ENCODE measurements at places on chromosomes 5 and 9.
A peak's percentile ranks its signal among the peaks of the same experiment; 100 is the strongest.

GRCh38 chr9:124284940-124285441 is 27.2 kb downstream of the NEK6 start:
- no peak for DNase-seq

- no peak for DNase-seq
Measured at GRCh38 chr5:69217151-69217511, 17.6 kb upstream of the CDK7 start.

- DNase-seq: no peak
Measured at GRCh38 chr5:133906303-133906702, 62.1 kb downstream of the C5orf15 start.

DNA sequence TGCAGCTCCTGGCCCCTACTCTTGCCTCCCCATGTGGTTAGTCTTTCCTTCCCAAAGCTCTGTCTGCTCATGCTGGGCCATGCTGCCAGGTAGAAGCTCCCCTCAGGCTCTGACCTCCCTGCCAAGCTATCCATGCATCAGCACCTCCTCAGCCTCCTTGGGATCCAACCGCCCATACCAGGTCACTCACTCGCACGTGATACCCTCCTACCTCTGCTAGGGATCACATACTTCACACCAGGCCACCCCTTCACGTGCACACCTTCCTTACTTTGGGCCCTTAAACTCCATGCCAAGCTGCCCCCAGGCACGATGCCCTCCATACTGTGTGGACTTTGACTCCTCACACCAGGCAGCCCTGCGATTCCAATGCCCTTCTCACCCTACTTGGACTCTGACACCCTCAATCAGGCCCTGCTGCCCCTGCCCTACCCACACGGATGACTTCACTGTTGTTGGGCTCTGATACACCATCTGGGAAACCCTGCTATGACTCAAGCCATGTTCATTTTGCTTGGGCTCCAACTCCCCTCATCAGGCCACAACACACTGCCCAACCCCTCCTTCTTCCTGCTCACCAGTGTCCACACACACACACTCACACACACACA is 34.1 kb downstream of the ZNF483 start:
- no peak for DNase-seq

DNA sequence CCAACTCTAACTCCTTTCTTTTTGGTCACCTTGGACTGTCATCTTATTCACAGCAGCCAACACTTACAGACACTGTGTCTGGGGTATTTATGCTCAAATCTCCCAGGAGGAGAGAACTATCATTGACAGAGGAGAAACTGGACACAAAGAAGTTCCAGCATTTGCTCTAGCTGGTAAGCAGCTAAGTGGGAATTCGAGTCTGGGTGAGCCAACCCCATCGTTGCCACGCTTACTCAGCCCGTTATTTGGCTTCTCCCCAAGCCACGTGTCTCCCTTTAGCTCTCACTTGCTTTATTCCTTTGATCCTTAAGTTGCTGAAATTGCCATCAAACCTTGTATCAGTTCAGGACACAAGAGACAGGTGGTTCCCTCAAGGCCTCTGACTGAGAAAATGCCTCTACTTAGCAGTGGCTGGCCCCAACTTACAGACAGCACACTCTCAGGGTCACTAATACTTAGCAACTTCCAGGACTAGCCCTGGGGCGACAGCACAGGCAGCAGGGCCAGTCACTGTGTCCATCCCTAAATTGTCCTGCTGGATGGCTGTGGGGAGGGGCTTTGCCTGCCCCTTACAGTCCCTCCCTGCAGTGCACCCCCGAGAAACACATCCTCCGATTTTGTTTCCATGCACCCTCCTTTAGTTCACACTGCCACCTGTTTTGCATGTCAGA is 1.4 kb downstream of the SLC36A2 start:
- DNase-seq: no peak

GRCh38 chr9:114119242-114120191 is 20.4 kb upstream of the KIF12 start:
- no peak for DNase-seq

DNA sequence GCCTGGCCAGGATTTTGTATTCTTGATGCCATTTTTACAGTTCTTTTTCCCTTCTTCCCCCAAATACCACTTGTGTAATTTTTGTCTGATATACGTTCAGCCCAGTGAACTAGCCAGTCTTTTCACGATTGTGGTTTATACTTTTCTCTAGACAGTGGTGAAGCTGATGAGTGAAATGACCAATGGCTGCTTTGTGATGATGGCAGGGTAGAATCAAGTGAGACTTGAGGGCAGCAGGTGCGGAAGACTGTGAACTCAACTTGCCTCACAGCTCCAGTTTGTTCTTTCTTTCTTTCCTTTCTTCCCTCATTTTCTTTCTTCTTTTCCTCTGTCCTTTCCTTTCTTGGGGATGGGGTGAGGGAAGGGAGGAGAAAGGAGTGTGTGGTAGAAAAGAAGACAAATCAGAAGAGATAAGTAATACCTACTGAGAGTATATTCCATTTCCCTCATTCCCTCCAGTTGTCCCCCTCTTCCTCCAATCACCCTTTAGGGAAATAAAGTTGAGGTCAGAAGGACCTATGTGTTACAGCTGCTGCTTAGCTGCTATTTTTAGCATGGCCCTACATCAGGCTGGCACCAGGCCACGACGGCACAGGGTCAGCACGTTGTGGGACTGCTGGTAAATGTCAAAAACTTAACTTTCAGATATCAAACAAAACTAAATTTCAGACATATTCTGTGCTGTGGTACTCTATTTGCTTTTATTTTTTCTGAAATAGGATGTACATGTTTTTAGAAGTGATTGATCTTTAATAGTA is 12.3 kb downstream of the ZSWIM6 start:
- DNase-seq: no peak

DNA sequence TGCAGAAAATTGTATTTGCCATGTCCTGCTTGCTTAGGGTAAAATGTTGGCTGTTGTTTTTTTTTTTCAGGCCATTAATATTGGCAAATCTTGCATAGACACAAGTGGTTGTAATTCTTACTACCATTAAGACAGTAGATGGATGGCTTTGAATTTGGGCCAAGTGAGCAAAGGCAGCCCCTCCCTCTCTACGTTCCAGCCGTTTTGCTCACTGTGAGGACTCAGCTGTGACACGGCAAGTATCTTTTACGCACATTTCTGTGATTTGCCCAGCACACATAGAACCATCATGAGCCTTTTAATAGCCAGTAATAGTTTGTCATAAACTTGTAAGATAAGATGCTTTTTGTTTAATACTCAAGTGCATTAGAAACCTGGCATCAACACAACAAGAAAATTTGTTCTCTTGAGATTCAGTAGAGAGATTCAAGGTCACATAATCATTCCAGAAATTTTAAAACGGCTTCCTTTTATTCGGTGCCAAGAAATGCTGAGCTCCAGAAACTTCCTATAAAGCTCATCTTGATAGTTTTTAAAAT is 205.2 kb upstream of the ADCY2 start:
- DNase-seq: peak; percentile 11

DNA sequence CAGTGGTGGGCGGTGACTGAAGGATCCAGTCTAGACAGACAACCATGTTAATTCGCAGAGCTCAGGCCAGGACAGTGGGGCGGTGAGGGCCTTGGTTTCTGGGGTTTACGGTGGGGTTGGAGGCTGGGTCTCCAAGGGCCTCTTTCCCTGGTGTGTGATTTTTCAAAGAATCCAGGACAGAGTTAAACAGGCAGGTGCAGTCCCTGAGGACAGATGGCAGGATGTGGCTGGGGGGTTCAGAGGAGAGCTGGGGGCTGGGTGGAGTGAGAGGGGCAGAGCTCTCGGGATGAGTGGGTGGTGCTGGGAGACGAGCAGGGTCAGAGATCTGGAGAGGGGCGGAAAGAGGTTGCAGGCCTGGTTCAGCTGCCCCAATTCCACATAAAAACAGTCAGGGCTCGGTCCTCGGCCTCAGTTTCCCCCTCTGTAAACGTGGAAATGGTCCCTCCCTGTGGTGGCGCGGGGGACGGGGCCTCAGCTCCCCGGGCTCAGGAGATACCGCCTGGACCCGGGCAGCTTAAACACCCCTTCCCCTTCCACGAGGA is 145.9 kb downstream of the GAPVD1 start:
- no peak for DNase-seq

GRCh38 chr5:82106207-82106606 is 134.4 kb downstream of the ATG10 start:
- no peak for DNase-seq

DNA sequence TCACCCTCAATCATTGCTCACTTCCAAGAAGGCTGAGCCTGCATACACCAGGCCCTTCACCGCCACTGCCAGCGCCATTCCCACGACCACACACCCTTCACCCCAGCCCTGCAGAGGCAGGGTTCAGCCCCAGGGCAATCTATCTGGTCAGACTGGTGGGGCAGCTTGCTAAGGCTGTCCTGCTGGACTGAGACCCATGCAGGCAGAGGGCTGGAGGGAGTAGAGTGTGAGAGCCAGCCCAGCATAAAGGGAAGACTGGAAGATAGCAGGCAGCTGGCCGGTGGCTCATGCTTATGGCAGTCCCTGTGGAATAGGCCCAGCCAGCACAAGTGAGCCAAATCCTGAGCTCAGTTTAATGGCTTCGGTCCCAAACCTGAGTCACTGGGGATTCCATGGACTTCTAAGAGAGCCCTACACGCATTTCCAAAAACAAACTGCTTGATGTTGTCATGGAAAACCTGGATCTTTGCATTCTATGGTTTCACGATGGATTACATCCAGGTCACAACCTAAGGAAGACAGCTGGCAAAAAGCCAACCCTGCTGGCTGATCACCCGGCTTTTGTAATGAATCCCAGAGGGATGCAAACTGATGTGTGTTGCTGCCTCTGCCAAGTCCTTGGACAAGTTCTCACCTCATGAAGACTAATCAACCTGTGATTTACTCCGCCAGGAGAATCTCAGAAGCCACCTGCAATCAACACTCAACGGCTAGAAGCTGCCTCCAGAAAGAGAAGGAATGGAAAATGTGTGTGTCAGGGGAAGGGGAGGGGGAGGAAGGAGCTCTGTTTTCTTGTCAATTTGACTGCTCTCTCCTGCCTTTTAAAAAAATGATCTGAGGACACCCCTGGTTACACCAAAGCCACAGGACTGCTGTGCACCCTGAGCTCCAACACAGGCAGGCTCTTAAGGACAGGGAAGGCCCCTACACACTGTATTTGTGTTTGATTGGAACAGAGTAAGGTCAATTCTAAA is 143.6 kb downstream of the LHFPL2 start:
- peak; percentile 81 for DNase-seq

DNA sequence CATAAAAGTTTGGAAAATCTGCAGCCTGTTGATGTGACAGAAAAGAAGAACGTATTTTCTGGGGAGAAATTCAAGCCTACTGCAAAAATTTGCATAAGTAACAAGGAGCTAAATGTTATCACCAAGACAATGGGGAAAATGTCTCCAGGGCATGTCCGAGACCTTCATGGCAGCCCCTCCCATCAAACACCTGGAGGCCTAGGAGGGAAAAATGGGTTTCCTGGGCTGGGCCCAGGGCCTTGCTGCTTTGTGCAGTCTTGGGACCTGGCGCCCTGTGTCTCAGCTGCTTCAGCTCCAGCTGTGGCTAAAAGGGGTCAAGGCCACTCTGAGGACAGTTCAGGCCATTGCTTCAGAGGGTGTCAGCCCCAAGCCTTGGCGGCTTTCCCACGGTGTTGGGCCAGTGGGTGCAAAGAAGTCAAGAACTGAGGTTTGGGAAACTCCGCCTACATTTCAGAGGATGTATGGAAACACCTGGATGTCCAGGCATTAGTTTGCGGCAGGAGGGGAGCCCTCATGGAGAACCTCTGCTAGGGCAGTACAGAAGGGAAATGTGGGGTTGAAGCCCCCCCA is 13.1 kb downstream of the CERT1 start:
- no peak for DNase-seq

Data from NCI-H1092 treated with DMSO at 0.1 percent for 48 hours (cell line).